Stimulated activated CD8-positive, alpha-beta memory T cell treated with anti-CD3 and anti-CD28 coated beads, Interleukin-4, amount 100 ng/mL, for 1 hour (primary cell): ENCODE measurements at places on chromosomes 13 and 19.

DNA sequence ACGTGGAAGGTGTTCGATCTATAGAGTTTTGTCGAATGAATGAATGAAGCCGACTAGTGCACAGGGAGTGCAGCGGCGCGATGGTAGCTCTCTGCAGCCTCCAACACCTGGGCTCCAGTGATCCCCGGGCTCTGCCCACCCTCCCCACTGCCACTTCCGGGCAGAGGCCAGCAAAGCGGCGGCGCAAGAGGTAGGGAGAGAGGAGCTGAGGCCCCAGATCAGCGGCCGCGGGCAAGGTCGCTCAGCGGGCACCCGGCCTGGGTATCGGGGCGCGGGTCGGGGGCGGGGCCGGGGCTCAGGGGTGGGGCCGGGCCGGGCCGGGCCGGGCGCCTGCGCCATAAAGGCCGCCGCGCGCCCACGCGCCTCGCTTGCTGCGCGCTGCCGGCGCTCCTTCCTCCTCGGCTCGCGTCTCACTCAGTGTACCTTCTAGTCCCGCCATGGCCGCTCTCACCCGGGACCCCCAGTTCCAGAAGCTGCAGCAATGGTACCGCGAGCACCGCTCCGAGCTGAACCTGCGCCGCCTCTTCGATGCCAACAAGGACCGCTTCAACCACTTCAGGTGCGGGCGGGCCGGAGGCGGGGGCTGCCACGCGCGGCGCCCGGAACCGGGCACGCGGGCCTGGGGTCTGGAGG is at the start of gene GPI:
GPI (plus strand) TSS at position 367 of the 633 bp plus-strand sequence; CDS start at position 438, 71 bp downstream.
- DNase-seq = peak; percentile 33

GRCh38 chr19:18490728-18491127 is 31.1 kb downstream of the ELL start:
- no peak for DNase-seq

DNA sequence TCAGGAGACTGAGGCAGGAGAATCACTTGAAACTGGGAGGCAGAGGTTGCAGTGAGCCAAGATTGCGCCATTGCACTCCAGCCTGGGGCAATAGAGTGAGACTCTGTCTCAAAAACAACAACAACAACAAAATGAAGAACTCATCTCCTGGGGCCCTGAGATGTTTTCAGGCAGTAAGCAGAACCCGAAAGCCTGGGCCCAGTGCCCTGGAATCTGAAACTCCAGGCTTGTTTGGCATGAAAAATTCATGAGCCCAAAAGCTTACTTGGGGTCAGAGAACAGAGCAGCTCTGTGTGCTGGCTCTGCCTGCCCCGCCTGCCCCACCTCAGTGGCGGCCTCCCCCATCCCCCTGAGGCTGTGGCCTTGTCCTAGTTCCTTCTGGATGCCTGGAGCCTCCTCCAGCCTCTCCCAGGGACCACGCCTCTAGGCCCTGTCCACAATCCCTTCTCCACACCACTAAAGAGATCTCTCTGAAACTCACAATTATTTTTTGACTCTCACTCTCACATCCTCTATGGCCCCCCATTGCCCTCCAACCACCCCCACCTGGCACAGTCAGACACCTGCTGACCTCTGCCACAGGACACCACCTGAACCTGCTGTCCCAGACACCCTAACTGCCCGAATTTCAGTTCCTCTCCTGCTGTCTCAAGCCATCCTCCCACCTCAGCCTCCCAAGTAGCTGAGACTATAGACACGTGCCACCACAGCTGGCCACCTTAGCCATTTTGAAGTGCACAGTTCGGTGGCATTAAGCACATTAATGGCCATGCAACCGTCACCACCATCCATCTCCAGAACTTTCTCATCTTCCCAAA is 6.9 kb upstream of the AP1M2 start:
- no peak for DNase-seq

DNA sequence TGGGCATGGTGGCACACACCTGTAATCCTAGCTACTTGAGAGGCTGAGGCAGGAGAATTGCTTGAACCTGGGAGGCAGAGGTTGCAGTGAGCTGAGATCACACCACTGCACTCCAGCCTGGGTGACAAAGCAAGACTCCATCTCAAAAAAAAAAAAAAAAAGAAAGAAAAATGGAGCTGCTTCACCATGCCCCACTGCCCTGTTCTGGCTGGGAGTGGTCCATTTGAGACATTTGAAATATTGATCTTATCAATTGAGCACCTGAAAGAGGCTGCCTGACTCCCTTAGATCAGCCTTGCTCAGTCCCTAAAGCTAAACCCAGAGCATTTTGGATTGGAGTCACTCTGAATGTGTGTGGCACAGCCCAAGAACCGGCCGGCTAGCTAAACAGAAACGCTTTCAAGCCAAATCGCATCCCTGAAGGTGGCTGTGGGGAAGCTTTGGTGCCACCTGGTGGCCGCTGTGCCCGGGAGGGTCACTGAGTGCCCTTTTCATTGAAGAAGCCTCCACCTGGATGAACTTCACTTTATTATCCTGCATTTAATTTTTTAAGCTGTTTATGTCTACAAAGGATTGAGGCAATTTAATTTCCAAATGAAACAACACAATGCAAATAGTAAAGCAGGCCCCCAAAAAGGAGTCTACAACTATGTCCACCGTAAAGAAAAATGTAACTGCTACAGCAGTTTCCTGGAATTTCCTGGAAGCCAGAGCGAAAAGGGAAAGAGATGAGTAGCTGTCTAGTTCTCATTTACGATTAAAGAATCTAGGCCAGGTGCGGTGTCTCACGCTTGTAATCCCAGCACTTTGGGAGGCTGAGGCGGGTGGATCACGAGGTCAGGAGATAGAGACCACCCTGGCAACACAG is 53.1 kb upstream of the SERPINE3 start:
- peak; percentile 52 for DNase-seq

DNA sequence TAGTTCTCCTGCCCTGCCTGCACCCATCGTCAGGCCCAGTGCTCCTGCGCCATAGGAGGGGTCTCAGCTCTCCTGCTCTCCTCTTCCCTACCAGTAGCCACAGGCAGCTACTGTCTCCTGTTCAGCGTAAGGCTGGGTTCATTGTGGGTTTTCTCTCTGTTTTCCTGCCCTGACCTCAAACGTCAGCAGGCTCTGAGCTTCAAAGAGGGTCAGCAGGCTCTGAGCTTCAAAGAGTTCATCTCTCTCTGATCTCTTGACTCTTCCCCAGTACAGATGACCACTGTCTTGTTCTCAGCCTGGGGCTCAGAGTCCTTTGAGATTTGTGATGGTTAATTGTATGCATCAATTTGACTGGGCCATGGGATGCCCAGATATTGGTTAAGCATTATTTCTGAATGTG is 4.6 kb upstream of the CPB2 start:
- no peak for DNase-seq

DNA sequence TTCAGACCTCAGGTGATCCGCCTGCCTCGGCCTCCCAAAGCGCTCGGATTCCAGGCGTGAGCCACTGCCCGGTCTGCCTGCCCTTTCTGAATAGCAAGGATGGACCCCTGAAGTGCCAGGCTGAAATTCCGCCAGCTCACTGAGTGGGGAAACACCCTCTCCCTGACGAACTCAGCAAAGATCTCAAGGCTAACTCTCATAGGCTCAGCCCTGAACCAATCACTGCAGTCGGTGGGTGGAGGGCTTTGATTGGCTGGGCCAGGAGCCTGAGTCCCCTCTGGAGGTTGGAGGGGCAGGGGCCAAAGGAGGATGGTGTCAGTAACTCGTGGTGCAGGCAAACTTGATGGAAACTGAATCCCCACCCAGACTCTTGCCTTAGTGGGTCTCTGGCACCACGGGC is 11.2 kb upstream of the COMP start:
- DNase-seq = no peak

- DNase-seq = no peak
These were observed 63.1 kb downstream of the ATP11A start for GRCh38 chr13:112752711-112753541.

DNA sequence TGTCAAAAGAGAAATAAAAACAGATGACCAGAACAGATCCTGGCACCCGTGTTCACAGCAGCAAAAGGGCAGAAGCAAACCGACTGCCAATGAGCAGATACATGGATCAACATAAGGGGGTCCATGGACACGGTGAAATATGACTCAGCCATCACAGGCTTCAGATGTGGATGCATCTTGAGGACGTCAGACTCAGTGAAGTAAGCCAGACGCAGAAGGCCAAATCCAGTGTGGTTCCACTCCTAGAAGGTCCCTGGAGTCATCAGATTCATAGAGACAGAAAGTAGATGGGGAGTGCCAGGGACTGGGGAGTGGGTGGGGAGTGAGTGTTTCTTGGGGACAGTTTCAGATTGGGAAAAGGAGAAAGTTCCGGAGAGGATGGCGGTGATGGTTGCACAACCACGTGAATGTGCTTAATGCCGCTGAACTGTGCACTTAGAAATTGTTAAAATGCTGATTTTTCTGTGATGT is 28.8 kb upstream of the SEMA6B start:
- DNase-seq = no peak

- no peak for DNase-seq
These were observed 42.4 kb downstream of the GPR12 start for GRCh38 chr13:26718146-26718545.

DNA sequence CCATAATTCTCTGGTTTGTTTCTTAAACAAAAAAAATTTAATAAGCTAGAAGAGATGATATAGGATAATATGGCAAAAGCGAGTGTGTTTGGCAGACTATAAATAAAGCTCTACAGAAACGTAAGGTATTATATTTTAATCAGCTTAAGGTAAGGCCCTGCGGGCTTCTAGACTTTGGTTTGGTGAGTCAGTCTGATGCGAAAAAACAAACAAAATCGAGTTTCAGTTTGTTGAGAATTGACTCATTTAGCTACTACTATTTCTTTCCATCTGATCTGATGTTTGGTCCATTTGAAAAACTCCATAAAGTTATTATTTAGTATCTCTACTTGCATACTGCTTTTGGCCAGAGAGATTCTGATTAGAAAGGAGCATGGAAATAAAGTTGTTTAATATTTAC is 138.0 kb downstream of the MIPEP start:
- DNase-seq = no peak

DNA sequence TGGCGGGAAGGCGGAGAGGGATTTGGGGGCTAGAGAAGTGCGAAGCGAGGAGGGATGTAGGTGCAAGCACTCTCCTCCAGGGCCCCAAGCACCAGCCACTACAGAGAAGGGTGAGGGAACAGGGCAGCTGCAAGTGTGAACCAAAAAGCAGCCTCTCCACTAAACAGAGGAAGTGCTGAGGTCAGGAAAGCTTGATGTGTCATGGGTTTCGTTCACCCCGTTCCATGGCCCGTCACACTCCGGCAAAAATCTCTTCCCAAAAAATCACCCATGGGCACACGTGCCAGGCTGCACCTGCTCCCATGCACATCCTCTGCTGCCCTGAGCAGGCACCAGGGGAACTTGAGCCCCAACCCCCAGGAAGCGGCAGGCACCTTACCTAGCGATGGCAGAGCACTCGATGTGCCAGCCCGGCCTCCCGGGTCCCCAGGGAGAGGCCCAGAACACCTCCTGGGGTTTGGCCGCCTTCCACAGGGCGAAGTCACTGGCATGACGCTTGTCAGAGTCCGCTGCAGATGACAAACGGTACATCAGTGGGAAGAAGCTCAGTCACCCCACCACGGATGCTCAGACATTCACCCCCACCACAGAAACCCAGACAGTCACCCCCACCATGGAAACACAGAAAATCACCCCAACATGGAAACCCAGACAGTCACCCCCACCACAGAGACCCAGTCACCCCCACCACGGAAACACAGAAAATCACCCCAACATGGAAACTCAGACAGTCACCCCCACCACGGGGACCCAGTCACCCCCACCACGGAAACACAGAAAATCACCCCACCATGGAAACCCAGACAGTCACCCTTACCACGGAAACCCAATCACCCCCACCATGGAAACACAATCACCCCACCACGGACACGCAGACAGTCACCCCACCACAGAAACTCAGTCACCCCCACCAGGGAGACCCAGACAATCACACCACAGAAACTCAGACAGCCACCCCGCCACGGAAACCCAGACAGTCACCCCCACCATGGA is 29.0 kb downstream of the CARS2 start:
- no peak for DNase-seq

GRCh38 chr19:49520705-49521319 is 7.0 kb upstream of the RCN3 start:
- DNase-seq = no peak

GRCh38 chr13:108932196-108932595 is 302.8 kb downstream of the MYO16 start:
- no peak for DNase-seq

DNA sequence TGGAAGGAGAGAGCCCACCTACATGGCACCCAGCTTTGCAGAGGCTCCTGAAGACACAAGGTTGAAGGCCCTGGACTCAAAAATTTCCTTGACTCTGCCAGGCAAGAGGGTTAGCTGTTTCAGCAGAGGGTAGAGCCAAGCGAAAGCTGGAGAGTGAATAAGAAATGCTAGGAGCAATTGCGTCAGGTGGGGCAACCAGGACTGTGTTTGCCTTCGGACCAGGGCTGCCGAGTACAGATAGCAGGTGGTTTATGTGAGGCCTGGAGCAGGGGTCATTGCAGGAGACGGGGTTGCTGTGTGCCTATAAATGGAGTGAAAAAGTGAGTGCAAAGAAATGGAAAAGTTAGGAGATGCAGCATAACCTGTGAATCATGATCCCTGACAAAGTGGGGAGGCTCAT is 59.1 kb downstream of the IRS2 start:
- no peak for DNase-seq

DNA sequence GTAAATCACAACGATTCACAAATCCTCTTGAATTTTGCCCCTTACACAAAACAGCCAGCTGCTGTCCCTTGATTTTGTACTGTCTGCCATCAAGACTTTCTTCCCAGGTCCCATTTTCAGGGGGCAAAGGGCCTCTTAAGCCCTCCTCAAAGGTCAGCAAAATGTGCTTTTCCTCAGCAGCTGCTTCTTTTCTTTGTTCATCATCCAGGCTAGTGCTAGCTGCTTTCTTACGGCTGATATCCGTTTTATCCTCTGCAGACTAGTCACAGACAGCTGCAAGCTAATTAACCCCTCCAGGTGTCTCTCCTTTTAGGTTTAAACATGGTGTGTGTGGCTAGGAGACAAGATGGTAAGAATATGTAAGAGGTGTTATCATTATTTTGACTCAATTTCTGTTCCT is 90.9 kb downstream of the NALCN start:
- DNase-seq = no peak

- DNase-seq = no peak
These were observed 12.0 kb downstream of the BCAM start for GRCh38 chr19:44820648-44821609.

GRCh38 chr13:100658363-100658762 is 16.2 kb downstream of the TMTC4 start:
- DNase-seq = no peak

GRCh38 chr19:41578886-41579285 is 2.9 kb downstream of the CEACAM21 start:
- no peak for DNase-seq
